ENCODE measurements at places on chromosomes 13 and 19. TPM values are rescaled to one million over a fixed set of nuclear protein-coding genes. Genes with fewer than 3 reads are reported as not detected.

Gene UHRF1
- polyA plus RNA-seq, result 32.3 TPM

Gene CYP2F1
- not detected for polyA plus RNA-seq

Gene GZMM
- 0.14 TPM for polyA plus RNA-seq

Gene ZNF506
- polyA plus RNA-seq, result 41.0 TPM

DNA sequence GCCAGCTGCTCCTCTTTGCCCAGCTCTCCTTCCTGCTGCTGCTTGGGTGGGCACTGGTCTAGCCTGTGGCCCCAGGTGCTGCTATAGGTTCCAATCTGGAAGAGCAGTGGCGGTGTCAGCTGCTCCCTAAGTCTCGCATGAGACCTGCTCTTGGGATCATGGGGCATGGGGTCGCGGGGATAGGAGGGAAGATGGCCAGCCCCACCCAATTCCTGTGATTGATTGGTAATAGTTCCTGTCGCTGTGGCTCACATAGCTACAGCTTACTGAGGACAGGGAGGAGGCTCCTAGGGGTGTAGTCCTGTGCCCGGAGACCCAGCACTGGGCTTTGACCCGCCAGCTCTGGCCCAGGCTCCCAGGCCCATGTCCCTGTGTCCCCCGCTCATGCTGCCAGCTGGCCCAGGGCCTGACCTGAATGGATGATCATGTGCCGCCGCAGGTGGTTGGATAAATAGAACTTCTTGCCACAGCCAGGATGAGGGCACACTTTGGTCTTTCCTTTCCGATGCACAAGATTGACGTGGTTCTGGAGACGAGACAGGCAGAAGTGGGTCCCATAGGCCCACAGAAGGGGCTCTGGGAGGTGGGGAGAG lies 4.5 kb upstream of the ELAVL3 start:
- no peak for DNase-seq

GRCh38 chr19:52734331-52734892 lies 432 bp downstream of the ZNF611 start:
- no peak for DNase-seq

- peak; percentile 52 for DNase-seq
These were observed 64.3 kb upstream of the SIAH3 start for GRCh38 chr13:45915686-45916439.

DNA sequence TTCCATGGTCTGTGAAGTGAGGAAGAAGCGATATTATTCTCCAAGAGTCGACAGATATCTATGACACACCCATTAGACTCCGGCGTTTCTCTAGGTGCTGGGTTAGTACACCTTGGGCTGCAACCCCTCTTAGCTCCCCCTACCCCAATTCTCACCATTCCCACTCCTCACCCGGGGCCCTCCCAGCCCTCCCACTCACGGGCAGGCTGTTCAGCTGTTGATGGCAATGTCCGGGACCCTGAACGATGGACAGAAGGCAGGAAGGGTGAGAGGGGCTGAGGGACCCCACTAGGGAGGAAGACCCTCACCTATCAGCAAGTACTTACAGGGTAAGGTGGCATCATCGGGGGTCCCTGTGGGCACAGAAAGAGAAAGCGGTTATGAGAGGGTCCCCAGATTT lies 9.2 kb downstream of the LGALS4 start:
- no peak for DNase-seq

Measured in renal pelvis (tissue), 12 donors.